CD4-positive, alpha-beta T cell treated with Interferon alpha-2 for 1 hour (primary cell): ENCODE measurements at places on chromosomes 2 and 18.

- DNase-seq = no peak
Measured at GRCh38 chr2:118718921-118719320, 128.5 kb downstream of the EN1 start.

DNA sequence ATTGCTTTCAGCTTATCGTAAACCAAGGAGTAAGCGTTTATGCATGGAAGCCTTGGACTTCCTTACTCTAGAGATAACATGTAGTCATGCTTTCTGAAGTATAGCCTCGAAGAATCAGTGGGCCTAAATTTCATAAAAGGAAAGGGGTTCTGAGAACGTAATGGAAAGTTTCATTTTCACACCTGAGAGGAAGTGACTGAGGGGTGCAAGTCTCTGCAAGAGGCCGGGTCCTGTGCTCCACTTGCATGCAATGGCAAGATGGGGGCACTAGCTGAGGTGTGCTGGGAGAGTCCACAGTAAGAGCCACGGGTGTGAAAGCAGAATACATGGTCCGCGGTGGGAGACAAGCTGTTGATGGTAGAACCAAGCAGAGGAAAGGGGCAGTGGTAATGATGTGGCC, 36.5 kb upstream of the C1D start:
- no peak for DNase-seq

DNA sequence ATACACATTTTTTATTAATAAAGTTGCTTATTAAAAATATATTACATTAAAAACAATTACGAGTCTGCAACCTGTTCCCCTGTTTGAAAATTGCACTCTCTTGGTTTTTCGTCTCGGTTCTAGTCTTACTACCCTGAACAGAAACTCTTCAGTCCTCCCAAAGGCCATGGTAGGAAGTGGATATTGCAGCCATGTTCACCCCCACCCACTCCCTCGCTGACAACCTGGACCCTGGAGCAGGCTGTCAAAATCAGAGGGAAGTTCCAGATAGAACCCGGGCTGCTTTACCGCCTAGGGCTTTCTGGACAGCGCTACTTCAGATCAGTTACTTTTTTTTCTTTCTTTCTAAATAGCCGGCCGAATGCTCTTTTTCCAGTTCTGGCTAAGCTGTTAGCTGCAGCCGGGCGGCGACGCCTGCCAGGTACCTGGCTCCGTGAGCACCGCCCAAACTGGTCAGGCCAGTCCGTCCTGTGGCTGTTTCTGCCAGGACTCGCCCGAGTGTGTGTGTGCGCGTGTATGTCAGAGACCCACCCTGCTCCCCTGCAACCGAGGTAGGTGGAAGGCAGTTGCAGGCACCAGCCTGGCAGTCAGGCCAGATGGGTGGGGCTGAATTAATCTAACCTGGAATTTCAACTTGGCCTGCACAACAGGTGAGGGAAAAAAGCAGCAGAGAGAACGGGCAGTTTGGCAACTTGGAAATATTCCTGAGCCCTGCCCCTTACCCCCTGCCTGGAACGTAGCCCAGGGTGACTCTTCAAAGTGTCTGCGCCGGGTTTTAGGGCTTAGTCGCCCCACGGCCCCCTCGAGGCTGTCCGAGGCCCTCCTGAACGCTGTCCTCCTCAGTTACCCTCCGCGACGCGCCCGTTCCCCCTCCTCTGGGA, 1.1 kb upstream of the TET3 start:
- no peak for DNase-seq

DNA sequence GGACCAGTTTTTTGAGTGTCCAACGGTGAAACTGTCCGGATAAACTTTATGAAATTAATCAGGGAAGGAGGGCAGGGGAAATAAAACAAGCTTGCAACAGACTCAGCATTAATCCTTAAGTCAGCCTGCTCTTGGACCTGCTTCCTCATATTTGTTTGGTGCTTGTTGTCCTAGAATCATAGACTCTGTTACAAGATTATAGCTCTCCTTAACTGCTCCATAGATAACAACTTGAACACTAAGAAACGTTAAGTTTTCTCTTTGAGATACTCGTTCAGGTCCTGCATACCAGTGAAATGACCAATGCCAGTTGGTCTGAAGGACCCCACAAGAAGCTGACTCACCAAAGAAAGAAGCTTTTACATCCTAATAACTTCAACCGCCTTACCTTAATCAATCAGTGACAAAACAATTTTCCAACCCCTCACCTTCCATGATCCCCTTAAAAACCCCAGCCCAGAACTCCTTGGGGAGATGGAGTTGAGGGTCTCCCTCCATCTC, 493.2 kb downstream of the PID1 start:
- no peak for DNase-seq

GRCh38 chr2:4947911-4948310, 744.3 kb upstream of the SOX11 start:
- DNase-seq = no peak

GRCh38 chr2:36528274-36528673, 69.7 kb downstream of the FEZ2 start:
- DNase-seq = no peak

DNA sequence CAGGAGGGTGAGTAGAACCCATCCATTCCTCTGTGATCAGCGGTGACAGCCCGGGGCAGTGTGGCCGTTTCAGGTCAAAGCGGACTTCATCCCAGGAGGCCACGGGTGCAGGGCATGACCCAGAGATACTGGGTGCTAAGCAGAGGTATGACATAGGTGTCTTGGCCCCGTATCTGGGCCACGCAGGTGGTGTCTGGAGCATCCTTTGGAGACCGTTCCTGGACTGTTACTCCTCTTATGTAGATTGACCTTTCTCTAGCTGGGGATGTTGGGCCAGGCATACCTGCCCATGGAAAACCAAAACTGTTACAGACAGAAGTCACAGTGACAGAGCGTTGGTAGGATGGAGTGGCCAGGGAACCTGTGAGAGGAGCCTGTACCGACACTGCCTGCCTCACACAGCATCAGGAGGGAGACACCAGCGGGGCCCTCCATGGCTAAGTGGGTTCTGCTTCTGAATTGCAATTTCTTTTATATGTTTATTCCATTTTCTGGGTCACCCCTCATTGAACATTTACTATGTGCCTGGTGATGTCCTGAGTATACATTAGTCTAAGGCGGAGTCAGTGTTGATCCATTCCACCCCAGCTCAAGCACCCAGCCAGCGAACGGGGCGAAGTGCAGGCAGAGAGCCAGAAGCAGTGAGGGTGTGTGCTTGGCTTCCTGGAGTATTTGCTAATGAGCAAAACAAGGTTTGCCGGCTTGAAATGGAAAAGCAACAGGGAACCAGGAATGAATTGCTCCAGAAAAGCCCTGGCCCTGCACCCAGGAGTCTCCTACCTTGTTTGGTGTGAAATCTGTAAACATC, 141.7 kb downstream of the SH3RF3 start:
- no peak for DNase-seq

- no peak for DNase-seq
Measured at GRCh38 chr18:75223687-75224347, 13.2 kb downstream of the TSHZ1 start.

GRCh38 chr2:73085691-73086090, 14.2 kb upstream of the SFXN5 start:
- DNase-seq = peak; percentile 79

- DNase-seq = no peak
Measured at GRCh38 chr2:241133436-241133820, 15.8 kb downstream of the PASK start.

DNA sequence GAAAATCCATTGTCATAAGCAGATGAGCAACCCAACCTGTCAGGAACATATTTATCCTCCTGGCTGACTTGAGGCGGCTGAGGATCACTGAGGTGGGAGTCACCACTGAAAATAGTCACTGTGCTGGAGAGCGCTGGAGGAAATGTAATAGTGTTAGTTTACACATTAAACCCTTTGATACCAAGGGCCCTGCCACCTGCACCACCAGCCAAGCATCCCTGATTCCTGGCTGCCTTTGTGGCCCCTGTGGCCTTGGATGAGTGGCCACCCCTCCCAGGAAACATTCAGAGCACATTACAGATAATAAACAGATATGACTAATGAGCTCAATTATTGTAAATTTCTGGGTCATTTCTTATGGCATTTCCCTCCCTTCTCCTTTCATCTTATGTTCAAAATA, 105.9 kb downstream of the LYPD1 start:
- DNase-seq = no peak

DNA sequence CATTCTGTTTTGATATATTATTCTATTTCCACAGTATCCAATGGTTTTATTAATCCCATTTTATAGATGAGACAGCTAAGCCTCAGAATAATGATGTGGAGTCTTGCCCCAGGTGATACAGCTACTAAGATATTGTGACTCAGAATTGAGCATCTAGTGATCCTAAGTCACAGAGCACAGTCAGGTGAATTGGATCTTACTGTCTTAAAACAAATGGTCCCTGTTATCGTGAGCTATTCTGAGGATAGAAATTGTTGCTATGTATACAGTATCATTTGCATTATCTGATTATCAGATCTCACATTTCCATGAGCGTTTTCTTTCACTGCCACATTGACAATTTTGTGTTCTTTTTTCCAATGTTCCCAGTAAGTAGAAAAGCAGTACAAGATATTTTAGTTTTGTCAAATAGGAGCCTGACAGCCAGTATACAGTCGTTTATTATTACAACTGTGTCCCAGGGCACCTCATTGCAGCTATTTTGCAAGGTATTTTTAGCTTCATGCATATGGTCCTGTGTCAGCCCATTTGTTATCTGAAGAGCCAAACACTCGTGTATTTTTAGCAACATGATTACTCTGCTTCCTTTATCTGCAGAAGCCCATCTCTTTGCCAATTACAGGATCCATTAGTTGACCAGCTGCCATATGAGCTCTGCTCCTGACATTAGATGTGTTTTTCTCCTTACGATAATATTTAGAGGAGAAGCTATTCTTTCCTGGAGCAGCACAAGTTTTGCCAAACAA, 25.1 kb upstream of the SGPP2 start:
- no peak for DNase-seq

DNA sequence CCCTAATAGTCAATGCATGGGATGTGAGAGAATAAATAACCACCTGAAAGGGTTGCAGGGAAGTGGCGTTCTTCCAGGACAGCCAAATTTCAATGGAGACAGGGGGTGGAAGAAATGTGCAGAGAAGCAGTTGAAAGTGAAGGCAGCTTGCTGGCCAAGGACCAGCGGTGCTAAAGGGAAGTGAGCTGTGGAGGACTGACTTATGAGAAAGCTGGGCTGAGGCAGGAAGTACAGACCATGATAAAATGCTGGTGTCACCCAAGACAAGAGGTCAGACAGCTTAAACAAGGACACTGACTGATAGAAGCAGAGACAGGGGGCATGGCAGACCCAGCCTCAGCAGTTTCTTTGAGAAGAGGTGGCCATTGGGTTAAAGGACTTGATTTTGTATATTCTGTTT, 106.7 kb downstream of the DTNB start:
- peak; percentile 4 for DNase-seq

- DNase-seq = no peak
Measured at GRCh38 chr2:123738643-123739042, 286.4 kb upstream of the CNTNAP5 start.

GRCh38 chr18:74914052-74914591, 294.8 kb downstream of the PTGR3 start:
- DNase-seq = no peak

DNA sequence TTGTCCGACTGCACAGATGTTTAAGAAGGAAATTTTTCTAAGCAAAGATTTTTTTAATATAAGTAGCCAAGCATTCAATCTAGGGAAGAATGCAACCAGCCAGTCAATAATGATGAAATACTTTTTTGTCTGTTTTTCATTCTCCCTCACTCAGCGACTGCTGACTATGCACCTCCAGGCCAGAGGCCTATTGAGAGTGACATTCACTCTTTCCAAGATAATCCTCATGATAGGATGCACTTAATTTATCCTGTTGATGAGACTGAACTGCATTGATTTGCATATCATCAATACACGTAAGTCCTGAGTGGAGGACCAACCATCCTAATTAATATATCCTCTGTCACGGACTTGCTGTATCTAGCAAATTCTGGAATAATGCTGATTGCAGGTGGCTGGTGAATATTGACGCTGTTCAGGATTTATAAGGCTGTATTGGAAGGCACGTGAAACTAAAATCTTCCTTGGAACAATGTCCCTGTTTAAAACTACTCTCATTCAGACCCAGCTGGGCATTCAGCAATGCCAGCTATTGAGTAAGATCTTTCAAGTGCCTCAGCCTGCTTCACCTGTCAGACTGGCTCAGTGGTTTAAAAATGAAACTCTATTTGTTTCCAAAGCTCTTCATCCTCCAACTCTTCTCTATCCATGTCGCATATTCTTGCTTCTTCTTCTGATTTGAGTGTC, 142.2 kb downstream of the MAP2 start:
- DNase-seq = no peak

DNA sequence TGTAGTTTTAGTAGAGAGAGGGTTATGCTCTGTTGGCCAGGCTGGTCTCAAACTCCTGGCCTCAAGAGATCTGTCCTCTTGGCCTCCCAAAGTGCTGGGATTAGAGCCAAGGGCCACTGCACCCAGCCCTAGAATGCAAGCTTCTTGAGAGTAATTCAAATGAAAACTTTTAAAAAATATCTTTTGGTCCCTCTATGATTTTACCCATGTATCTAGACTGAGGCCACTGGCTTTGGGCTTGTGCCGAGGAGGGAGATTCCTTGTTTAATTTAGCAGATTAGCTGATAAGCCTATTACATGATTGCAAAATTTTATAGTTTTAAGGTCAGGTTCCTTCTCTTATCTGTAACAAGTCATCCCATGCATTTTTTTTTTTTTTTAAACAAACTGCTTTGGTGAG, 59.5 kb upstream of the CCDC195 start:
- no peak for DNase-seq

GRCh38 chr2:151849413-151850010, 21.3 kb upstream of the ARL5A start:
- no peak for DNase-seq

- no peak for DNase-seq
Measured at GRCh38 chr2:26720322-26721114, 28.0 kb downstream of the KCNK3 start.

- no peak for DNase-seq
Measured at GRCh38 chr2:198517976-198518375, 713.6 kb downstream of the PLCL1 start.

- DNase-seq = peak; percentile 31
Measured at GRCh38 chr2:224039080-224039769, at the start of gene SERPINE2. Gene SERPINE2, minus strand, starts transcription at chr2:224039286. Its CDS starts 37,386 bp downstream, at chr2:224001900.

DNA sequence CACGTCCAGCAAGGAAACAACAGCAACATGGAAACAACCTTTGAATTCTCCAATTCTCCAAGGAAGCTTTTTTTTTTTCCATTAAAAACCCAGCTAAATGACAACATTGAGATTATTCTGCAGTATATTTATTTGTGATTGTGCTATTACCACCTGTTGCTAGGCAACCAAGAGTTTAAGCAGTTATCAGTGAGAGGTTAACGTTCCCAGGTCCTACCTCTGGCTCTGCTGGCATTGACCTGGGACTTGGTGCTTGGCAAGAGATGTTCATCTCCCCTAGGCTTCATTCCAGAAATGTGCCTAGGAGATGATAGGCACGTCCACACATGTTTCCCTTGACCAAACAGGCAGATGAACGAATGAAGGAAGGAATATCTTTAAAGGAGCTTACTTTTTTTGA, 157.0 kb downstream of the TDRD15 start:
- no peak for DNase-seq

GRCh38 chr2:241506793-241507429, 1.5 kb downstream of the STK25 start:
- DNase-seq = no peak

- DNase-seq = no peak
Measured at GRCh38 chr18:77250926-77251729, 1.5 kb downstream of the GALR1 start.
